T-helper 17 cell (primary cell): ENCODE measurements at places on chromosomes 11 and 22.
A peak's percentile ranks its signal among the peaks of the same experiment; 100 is the strongest.

- no peak for DNase-seq
Measured at GRCh38 chr22:23544852-23545251, 35.2 kb downstream of the IGLL1 start.

GRCh38 chr11:23723861-23724260 is 773.0 kb upstream of the LUZP2 start:
- no peak for DNase-seq

GRCh38 chr11:58805065-58805464 is 39.4 kb downstream of the GLYATL2 start:
- no peak for DNase-seq

DNA sequence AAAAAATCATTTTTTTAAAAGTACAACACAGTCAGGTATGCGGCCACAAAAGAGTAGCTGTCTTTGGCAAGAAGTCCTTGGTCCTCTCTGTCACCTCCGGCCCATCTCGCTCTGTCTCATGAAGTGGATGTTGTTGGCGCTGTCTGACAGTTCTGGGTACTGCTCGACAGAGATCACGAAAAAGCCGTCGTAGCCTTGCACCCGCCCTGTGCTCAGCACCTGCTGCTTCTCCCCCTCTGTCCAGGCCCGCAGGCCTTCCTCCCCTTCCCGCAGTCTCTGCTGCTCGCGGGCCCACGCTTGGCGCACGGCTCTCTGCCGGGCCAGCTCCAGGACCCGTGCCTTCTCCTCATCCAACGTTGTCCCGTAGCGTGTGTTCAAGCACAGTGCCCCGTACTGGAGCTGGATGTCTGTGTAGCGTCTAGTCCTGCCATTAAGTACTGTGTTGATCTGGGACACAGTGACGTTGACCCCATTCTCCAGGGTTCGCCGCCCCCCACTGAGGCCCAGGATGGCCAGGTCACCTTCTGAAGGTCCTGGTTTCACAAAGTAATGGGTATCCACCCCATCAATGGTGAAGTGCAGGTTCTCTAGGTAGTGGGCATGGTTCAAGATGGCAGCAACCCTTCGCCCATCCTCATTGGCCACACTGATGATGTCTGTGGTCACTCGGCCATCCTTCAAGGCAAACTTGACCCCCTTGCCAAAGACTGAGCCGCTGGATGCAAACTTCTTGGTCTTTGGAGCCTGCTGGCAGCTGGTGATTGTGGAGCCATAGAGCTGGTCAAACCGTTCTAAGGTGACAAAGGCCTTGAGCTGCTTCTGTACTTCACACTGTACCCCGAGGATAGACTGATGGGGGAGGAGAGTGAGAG is 83.5 kb upstream of the NARS2 start:
- DNase-seq, result no peak

DNA sequence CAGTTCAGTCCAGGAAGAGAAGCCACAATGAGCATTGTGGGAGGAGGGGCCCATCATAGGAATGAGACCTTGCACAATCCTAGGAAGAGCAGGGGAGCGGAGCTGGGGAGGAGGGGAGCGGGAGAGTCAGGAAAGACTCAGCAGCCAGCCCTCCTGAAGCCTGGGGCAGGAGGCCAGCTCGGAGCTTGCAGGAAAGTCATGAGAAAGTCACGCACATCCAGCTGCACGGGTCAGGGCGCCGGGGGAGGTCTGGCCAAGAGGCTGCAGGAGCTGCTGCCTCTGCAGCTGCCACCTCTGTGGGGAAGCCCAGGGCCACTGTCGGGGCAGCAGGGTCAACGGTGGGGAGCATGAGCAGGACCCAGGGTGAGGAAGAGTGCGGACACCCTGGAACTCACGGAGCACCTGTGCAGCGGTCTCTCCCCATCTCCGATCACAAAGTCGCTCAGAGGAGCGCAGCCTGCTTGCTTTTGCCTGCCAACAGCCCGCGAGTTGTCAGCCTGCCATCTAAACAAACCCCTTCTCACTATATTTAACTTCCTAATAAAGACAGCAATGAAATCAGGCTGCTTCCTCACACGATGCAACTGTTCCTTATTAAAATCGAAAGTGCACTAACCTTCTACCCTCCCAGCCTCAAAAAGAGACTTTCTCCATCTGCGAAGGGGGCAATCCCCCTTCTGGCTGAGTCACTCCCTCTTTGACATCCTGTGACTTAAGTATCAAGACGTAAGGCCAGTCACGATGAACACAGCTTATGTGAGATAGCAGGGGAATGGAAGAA is 52.9 kb upstream of the RTL6 start:
- DNase-seq, result no peak

DNA sequence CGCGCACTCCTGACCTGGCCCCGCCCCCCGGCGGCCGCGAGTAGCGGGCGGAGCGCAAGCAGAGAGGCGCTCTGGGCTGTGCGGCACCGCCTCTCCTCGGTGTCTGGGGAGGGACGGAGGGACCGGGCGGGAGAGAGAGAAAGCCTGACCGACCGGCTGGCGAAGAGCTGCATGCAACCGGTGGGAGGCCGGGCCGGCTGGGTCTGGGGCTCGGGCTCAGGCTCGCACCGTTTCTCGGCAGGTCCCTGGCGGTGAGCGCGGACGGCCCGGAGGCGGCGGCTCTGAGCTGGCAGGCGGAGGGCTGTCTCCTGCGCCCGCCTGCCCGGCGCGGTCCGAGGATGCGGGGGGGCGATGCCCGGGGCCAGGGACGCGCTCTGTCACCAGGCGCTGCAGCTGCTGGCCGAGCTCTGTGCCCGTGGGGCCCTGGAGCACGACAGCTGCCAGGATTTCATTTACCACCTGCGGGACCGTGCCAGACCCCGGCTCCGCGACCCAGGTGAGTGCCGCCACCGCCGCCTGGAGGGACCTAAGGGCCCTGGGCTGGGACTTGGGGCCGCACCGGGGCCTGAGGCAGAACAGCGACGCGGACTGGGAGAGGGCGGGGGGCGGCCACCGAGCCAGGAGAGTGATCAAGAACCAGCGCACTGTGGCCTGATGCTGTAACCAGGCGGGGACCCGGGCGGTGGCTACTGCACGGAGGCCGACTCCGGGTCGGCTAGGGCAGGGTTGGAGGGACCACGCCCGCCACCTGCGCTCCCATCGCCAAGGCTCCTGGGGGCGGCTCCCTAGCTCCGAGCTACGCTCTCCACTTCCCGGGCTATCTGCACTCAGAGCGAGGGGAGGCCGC is at the start of gene SYT9:
Gene SYT9, plus strand, starts transcription at position 69 of the 847 bp plus-strand sequence. Its CDS starts 283 bp downstream, at position 352.
- no peak for DNase-seq

DNA sequence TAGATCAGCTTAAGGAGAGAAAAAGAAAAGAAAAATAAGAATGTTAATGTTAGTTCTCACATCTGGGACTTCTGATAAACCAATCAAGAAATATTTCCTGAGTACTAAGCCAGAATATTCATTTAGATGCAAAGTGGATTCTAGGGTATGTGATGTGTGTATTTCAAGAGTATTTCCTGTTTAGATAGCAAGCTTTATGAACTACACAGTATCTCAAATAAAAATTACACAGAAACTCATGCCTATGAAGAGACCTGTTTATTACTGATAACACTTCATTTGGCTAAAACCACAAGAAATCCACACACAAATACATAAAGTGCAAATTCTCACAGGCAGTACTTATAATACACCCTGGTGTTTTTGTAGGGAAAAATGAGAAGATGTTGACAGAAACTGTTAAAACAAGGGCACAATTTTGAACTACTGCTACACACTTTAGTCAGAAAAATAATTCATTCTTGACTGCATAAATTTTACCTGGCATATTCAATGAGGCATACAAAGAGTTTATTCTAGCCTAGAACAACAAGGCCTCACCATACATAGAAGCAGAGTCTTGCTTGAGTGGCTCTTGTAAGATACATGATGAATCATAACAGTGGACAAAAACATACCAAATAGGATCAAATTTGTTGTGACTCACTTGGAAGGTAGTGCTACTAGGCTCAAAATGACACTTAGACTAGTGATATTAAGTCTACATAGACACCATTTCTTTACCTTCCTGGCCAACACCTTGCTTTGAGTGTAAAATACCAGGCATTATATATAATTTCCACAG is 18.8 kb upstream of the P4HA3 start:
- no peak for DNase-seq

DNA sequence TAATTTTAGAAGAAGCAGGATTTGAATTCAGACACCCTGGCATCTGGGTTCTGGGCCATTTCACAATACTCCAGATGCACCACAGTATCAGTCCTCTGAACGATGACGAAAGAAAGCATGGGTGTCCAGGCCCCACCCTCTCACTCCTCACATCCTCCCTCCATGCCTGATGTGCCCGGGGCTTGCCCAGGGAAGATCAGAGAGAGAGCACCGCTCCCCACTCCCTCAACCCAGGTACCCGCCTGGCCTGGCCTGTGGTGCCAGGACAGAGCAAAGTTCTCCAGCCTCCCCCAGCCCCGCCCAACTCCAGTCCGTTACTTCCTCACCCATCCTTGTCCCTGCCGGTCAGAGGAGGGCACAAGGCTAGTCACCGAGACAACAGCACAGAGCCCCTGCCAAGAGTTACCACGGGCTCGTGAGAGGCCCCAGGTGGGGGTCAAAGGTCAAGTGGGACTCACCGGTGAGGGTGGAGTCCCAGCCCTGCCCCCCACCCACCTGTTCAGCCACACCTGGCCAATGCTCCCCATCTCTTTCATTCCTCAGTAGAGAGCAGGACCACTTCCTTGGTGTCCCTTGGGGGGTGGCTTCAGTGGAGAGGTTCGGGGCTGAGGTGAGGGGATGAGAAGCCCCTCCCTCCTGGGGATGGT is 8.1 kb downstream of the BCL9L start:
- DNase-seq, result peak; percentile 43

DNA sequence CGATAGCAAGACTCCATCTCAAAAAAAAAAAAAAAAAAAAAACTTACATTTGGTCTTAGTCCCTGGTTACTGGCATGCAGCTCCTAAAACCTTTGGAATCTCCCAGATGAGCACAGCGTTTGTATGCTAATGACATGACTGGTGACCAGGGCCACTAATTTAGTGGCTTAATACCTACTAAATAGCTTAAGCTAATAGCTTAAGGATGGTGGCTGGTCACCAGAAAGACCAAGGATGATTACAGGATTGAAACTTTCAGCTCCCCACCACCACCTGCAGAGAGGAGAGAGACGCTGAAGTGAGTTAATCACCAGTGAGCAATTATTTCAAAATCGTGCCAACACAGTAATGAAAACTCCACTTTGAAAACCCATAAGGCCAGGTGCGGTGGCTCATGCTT is 37.1 kb downstream of the DENND5A start:
- DNase-seq, result no peak

GRCh38 chr22:49574205-49574880 is 253.3 kb downstream of the BRD1 start:
- no peak for DNase-seq

DNA sequence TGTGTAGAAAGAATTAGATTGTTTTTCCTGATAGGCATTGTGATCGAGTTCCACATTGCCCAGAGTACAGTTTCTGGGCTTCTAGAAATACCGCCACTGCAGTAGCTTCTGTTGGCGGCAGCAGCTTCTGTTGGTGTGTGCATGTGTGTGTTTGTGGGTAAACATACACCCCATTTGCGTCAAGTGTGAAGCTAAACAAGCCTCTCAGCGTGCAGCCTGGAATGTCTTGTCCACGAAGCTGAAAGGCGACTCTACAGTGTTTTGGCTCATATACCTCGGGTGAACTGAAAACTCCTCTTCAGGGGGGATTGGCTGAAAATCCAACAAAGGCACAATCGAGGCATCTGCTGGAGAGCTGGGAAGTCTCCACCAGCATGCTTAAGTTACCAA is 112.0 kb upstream of the E2F8 start:
- DNase-seq, result no peak

- no peak for DNase-seq
Measured at GRCh38 chr11:9633679-9634078, 30.2 kb upstream of the SWAP70 start.

DNA sequence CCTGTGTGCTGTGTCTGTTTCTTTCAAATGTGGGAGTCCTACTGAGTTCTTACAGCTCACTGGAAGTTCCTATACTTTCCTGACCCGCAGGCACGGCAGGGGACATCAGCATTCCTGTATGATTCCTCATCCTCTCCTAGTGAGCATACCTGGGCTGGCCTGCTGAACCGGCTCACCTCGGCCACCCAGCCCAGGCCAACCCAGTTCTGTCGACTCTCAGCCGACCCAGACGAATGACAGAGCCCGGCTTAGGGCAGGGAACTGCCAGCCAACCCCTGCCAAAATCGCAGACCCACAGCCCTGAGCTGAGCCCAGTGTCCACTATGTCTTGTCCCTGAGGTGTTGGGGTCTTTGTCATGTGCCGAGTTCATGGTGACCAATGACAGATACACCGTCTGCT is 339.7 kb downstream of the BRD1 start:
- DNase-seq, result no peak

- no peak for DNase-seq
Measured at GRCh38 chr22:35726933-35727332, 9.3 kb downstream of the APOL5 start.

DNA sequence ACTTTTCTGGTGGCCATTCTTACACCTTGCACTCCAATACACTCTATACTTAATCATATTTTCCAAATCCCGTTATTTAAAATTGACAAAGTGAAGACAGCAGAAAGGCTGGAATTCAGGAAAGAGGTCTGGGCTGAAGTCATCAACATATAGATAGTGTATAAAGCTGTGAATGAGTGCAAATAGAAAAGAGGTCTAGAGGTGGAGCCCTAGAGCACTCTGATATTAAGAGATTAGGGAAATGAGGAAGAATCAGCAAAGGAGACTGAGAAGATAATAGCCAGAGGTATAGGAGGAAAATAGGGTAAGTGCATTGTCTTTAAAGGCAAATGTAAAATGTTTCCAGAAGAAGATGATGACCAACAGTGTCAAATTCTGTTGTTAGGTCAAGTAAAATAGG is 7.9 kb downstream of the CTR9 start:
- no peak for DNase-seq

DNA sequence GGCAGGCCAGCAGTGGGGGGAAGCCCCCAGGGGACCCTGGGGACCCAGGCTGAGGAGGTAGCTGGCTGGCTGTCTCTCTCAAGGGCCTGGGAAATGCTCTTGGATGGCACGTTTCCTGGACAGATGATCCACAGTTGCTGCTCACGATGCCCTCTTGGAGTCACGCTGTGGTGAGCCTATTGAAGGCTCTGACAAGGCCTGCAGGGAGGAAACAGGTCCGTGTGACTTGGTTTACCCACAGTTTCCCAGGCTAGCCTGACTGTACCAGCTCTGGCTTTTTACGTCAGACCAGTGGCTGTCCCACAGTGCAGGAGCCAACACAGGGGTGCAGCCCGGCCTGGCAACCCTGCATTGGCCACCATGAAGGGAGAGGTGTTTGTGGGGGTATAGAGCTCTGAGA is 29.2 kb upstream of the PPARA start:
- DNase-seq, result no peak
